ENCODE measurements at places on chromosomes 2 and 18. TPM values are rescaled to one million over a fixed set of nuclear protein-coding genes. Genes with fewer than 3 reads are reported as not detected.
A peak's percentile ranks its signal among the peaks of the same experiment; 100 is the strongest.

Gene ICOS
- not detected for total RNA-seq

- no peak for DNase-seq
These were observed 16.6 kb upstream of the CCNYL1 start for GRCh38 chr2:207694811-207695281.

DNA sequence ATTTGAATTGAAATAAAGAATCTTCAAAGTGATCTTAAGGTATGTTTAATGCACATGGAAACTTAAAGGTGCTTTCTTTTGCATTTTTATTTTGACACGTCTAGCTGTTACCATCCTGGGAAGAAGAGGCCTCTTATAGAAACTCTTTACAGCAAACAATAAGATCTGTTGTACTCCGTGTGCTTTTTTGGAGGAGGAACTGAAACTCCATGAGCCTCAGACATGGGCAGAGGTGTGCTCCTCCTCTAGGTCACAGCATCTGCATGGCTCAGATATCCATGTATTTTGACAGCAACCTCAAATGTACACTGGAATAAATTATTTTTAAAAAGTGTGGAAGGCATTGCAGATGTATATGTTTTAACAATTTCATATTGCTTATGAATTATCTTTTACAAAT lies 783.3 kb upstream of the SALL3 start:
- DNase-seq, result no peak

DNA sequence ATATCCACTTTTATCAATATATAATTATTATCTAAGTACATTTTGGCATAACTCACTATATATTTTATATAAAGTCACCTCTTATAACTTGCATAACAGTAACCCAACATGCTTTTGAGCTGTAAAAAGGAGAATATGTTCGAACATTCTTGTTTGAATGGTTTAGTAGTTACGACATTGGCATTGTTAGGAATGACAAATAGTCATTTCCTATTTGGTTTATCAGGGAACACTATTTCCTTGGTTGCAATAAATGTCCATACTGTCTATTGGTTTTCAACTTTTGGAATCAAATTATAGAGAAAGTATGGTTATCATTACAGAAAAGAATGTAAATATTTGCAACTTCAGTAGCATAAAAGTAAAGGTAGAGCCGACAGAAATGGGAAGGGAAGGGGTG lies 124.1 kb downstream of the PARD3B start:
- no peak for DNase-seq

Gene SPTBN1
- 983 TPM for total RNA-seq

DNA sequence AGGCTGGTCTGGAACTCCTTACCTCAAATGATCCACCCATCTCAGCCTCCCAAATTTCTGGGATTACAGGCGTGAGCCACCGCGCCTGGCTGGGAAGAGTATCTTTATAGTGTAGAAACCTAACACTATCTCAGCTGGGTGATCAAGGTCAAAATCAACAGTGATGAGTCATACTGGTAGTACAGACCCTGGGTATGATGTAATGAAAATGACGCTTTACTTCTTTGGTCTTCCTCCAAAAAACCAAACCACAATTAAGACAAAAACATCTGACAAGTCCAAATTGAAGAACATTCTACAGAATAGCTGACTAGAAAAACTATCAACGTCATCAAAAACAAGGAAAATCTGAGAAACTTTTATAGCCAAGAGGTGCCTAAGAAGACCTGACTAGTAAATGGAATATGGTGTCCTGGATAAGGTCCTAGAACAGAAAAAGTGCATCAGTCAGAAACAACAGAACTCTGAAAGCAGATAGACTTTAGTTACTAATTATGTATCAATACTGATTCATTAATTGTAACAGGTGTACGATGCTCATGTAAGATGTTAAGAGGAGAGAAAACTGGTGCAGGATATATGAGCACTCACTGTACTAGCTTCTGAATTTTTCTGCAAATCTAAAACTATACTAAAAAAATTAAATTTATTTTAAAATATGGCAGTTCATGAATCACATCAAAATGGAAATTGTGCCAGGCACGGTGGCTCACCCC lies 25.4 kb downstream of the PDCL3 start:
- no peak for DNase-seq

GRCh38 chr2:12717191-12718014 lies 667 bp downstream of the TRIB2 start:
- peak; percentile 64 for DNase-seq

DNA sequence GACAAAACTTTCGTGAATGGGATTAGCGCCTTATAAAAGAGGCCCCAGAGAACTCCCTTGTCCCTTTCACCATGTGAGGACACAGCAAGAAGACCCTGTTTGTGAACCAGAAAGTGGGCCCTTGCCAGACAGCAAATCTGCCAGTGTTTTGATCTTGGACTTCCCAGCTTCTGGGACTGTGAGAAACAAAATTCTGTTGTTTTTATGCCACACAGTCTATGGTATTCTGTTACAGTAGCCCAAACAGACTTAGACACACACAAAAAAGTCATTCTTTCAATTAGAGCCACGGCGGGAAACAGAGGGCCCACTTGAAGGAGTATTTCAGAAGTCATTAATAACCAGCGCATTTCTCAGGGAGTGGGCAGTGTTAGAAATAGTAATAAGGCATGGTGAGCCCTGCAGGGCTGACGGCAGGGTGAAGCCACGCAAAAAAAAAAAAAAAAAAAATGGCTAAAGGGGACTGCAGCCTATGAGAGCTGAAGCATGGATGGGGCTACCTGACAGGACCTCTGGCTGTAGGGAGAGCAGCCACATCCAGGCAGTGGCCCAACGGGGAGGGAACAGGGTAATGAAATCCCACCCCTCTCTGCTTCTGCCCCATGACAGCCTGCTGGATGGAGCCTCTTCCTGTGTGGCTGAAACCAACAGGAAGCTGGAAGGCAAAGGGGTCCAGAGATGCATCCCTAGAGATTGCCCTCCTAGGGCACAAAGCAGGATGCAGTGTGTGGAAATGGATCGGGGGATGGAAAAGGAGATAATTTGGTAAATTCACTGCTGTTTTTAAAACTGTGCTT lies 189.3 kb downstream of the KCNS3 start:
- DNase-seq, result peak; percentile 25

GRCh38 chr2:159989249-159989648 lies 73.2 kb downstream of the PLA2R1 start:
- DNase-seq, result no peak

DNA sequence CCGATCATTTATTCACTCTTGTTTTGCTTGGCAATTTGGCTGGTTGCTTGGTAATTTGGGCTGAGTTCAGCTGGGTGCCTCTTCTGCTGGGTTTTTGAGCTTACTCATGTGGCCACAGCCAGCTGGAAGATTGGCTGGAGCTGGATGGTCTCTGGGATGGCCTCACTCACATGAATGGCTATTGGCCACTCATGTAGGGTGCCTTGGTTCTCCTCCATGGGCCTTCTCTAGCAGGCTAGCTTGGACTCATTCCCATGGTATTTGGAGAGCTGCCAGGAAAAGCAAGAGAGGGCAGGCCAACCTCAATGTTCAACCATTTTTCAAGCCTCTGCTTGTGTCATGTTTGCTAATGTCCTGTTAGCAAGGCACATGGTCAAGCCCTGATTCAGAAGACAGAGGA lies 16.9 kb downstream of the ZAP70 start:
- DNase-seq, result no peak

DNA sequence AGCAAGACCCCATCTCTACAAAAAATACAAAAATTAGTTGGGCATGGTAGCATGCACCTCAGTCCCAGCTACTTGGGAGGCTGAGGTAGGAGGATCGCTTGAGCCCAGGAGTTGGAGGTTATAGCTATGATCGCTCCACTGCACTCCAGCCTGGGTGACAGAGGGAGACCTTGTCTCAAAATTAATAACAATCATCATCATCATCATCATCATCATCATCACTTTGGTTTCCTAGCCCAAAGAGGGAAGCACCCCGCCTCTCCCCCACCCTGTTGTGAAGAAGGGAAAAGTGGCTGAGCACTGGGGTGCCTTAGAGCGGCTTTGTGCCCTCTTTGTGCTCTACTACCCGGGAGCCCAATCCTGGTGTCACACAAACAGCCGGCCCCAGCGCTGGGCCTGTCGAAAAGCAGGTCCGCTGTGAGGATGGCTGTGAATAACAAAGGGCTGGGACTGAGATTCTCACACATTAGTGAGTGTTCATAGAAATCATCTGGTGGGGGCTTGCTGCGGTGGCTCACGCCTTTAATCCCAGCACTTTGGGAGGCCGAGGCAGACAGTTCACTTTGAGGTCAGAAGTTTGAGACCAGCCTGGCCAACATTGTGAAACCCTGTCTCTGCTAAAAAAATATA lies 42.6 kb upstream of the ASXL2 start:
- DNase-seq, result no peak

Gene CAVIN2
- total RNA-seq, result 4.4 TPM

GRCh38 chr2:111173856-111174255 lies 53.1 kb downstream of the BCL2L11 start:
- DNase-seq, result no peak

- peak; percentile 27 for DNase-seq
These were observed 65.9 kb upstream of the WIPF1 start for GRCh38 chr2:174663550-174663949.

- DNase-seq, result no peak
These were observed 519.1 kb downstream of the RNF144A start for GRCh38 chr2:7436096-7436906.

Gene WNT10A
- total RNA-seq, result not detected

GRCh38 chr2:3743951-3744555 lies 40.7 kb downstream of the DCDC2C start:
- DNase-seq, result no peak

Gene EIF2AK3
- total RNA-seq, result 17.1 TPM

GRCh38 chr2:161172901-161173540 lies 12.8 kb downstream of the TANK start:
- DNase-seq, result no peak

GRCh38 chr2:23824777-23825212 lies 102.1 kb downstream of the ATAD2B start:
- DNase-seq, result peak; percentile 43

Gene C2orf78
- total RNA-seq, result not detected

Gene REEP1
- total RNA-seq, result 0.62 TPM

Gene REG1B
- total RNA-seq, result not detected

Gene SANBR
- total RNA-seq, result 27.3 TPM

DNA sequence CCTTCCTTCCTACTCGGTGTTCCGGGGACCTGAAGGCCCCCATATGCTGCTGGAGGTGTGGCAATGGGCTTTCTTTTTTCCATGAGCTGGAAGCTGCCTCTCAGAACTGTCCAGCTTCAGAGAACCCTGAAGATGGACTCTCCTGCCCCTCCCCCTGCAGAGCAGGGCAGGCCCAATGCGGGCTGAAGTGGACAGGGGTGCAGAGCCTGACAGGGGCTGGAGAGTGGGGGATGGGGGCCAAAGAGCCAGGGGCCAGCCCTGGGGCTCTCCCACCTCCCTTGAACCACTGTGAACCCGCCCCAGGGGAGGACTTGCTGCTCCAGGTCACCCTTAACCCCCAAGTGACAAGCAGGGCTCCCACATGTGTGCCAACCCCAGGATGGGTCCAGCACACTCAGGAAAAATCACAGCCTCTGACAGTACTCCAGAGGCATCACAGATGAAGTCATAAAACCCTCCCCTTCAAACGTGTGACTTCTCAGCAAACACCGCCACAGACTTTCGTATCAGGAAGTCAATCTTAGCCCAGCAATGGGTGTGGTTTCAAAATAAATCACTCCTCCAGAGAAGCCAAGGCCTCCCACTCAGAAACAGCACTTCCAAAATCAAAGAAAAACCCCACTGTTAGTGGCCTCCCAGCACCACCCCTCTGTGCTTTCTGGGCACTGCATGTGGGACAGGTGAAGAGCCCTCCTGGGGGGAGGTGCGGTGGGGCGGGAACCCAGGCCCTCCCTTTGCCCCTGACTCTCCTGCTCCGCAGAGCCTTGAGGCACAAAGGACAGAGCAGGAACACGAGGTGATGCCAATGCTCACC lies 135.8 kb downstream of the HDAC4 start:
- no peak for DNase-seq

DNA sequence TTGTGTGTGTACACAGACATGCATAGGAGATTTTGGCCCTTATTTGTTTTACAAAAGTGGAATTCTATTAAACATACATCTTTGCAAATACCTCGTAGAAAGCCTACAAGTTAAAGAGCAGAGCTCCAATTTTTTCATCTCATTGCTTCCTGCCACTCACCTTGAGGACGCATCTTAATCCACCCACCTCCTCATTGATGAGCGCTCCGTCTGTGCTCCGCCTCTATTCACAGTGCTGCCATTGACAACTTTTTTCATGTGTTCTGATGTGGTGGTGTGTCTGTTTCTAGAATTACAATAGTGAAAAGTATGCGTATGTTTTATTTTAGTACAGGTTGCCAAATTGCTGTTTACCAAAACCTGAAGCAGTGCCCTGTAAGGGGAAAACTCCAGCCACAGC lies 36.3 kb downstream of the NEURL3 start:
- no peak for DNase-seq

- no peak for DNase-seq
These were observed 135.6 kb upstream of the UNC80 start for GRCh38 chr2:209636076-209636475.

Gene BCL2
- 9.2 TPM for total RNA-seq

Gene DLGAP1
- 1.8 TPM for total RNA-seq

DNA sequence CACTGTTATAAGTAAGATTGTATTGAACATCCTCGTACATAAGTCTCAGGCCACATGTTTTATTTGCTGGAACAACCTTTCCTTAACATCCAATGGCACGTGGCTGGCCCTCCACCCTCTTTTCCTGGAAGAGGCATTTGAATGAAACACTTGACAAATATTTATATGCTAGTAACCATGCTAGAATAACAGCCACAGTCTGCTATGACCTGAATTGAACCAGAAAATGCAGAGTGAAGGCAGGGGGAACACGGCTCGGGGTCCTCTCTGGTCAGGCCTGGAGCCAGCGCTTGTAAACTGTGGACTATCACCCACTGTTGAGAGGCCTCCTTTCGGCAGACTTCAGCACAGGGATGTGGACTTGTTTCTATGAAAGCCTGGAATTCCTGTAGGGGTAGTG lies 198.2 kb upstream of the COPS8 start:
- DNase-seq, result no peak

DNA sequence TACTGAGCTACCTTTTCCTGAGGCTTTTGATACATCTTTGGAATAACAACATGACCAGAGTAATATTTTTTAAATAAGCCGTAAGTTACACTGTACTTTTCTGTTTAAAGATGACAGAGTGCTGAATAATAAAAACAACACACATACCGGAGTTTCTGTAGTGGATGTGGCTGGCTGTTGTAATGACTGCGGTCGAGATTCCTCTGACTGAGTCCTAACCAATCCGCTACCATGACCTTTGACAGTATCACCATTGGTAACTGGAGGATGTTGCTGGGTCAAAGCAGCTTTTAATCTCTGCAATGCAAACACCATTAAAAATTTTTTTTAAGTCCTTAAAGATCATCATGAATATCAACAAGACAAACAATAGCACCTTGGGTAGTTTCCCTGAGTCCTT lies 70.7 kb downstream of the ATF2 start:
- DNase-seq, result no peak

- DNase-seq, result no peak
These were observed 757.6 kb downstream of the NR4A2 start for GRCh38 chr2:155574941-155575340.

Measured in endothelial cell (in vitro differentiated cells).